HFFc6 (cell line): ENCODE measurements at places on chromosomes 1 and 21.

GRCh38 chr1:7280347-7280960, 490.6 kb upstream of the VAMP3 start:
- no peak for DNase-seq

DNA sequence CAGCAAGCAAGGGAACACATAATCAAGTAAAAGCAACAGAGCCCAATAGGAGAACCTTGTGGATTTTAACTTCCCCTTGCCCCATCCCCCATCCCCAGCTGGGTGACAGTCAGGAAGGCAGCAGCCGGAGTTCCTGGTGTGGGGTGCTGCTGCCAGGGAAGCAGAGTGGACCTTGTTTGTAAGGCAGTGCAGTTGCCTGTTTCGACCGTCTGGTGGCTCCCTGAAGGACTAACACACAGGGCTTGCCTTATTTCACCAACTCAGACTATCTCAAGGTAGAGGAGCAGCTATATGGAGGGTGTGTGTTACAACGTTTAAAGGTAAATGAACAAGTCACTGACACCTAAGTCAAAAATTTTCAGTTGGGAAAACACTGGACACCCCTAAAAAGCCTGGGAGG, 6.6 kb downstream of the KRTAP10-8 start:
- DNase-seq, result no peak

- DNase-seq, result no peak
Measured at GRCh38 chr1:203302456-203302855, 2.9 kb upstream of the BTG2 start.

GRCh38 chr1:106268070-106268469, 788.4 kb upstream of the PRMT6 start:
- DNase-seq, result no peak
